ENCODE measurements at places on chromosomes 7 and 10.

- peak; percentile 4 for DNase-seq
These were observed 95.0 kb upstream of the DDC start for GRCh38 chr7:50660040-50660829.

GRCh38 chr7:139908792-139909191, 79.7 kb downstream of the TBXAS1 start:
- no peak for DNase-seq

DNA sequence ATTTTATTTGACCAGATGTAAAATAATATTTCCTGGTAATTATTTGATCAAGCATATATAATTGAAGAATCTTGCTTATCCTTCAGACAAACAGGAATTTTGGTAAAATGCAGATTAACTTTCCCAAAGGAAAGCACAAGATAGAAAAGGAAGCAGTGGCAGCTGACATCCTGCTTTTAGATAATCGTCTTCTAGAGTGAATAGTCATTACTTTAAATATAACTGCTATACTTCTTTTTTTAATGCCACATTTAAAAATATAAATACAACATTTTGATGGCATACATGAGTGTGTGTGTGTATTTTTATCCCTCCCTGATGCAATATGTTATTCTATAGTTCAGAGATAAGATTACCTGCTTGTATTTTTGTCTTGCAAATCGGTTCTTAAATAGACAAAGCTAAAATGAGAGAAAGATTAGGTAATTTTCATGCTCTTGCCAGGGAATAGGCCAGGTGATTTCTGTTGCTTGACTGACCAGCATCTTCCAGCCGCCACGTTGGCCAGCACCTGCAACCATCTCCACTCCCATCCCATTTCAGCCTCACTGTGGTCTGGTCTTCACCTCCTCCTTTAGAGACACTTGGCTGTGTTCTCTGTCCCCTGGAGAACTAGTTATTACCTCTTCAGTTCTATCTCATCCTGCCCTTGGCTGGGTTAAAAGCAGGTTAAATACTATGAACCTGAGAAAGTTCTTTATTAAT, 58.1 kb downstream of the MDFIC start:
- no peak for DNase-seq

GRCh38 chr7:101896316-101896715, 78.9 kb downstream of the CUX1 start:
- no peak for DNase-seq

GRCh38 chr10:8278099-8278498, 223.6 kb downstream of the GATA3 start:
- no peak for DNase-seq

DNA sequence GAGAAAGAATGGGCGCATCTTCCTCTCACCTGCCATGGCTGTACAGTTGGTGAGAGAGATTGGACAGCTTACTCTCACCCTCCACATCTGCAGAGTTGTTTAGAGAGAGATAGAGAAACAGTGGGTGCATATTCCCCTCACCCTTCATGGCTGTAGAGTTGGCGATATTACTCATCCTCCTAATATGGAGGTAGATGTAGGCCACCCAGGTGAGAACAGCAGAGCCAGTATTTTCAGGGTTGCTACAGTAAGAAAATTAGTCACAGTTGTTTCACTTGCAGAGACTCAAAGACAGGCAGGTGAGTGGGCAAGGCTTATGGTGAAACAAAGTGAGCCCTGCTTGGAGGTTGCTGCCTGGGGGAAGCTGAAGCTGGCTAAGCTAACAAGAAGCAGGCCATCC, 65.0 kb upstream of the PFKP start:
- no peak for DNase-seq

- peak; percentile 33 for DNase-seq
These were observed 267.9 kb upstream of the GHITM start for GRCh38 chr10:83871187-83872081.

DNA sequence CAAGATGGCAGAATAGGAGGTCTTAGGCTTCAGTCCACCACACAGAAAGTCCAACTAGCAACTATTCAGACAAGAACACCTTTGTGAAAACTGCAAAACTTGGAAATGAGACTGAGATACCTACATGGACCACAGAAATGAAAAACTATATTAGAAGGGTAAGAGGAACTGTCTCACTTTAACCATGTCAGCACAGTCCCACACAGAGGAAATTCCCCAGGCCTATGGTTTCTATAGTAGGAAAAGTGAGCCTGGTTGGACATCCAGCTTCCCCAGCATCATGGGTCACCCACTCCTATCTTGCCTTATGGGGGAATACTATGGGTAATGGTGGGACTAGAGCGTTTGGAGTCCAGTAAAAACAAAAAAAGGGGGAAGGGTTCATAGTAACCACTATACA, 38.8 kb upstream of the CDK6 start:
- DNase-seq = no peak

- no peak for DNase-seq
These were observed 86.5 kb downstream of the TRIL start for GRCh38 chr7:28871631-28872030.

GRCh38 chr7:114959931-114960330, 38.0 kb downstream of the MDFIC start:
- DNase-seq = no peak

- no peak for DNase-seq
These were observed 34.7 kb downstream of the TNRC18 start for GRCh38 chr7:5388905-5389433.

- DNase-seq = no peak
These were observed 123.2 kb upstream of the KLF6 start for GRCh38 chr10:3908183-3908582.

Data from T follicular helper cell (primary cell).